ENCODE measurements at places on chromosomes 2 and 18. TPM values are rescaled to one million over a fixed set of nuclear protein-coding genes. Genes with fewer than 3 reads are reported as not detected.

Gene MBP
- 24.9 TPM for total RNA-seq

DNA sequence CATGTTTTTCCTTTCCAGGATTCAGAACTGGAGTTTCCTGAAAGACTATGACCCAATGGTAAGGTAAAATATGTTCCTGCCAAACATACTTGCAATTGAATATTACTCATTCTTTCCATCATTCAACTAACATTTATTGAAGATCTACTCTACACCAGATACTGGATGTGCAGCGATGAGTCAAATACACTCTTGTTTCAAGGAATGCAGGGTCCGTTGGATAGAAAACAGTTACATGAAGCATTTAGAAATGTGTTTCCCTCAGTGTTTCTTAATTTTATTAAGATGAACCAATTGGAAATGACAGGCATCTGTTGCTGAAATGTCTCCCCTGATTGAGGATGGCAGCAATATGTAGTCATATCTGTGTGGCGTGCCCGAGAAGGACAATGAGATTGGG, 14.8 kb upstream of the SLC66A3 start:
- H3K36me3 ChIP-seq, result no peaks in the 10 kb centered on the region
- no peaks in the 10 kb centered on the region for H3K27me3 ChIP-seq
- no peak for DNase-seq
- no peak overlapping the region for H3K27ac ChIP-seq
- no peak overlapping the region for H3K4me3 ChIP-seq

- H3K36me3 ChIP-seq, result no peaks in the 10 kb centered on the region
- H3K4me3 ChIP-seq, result peak overlapping the region; percentile 9
- peak overlapping the region; percentile 83 for H3K27ac ChIP-seq
- no peaks in the 10 kb centered on the region for H3K27me3 ChIP-seq
- DNase-seq, result no peak
Observed at GRCh38 chr2:86297382-86298147, 39.9 kb downstream of the REEP1 start.

DNA sequence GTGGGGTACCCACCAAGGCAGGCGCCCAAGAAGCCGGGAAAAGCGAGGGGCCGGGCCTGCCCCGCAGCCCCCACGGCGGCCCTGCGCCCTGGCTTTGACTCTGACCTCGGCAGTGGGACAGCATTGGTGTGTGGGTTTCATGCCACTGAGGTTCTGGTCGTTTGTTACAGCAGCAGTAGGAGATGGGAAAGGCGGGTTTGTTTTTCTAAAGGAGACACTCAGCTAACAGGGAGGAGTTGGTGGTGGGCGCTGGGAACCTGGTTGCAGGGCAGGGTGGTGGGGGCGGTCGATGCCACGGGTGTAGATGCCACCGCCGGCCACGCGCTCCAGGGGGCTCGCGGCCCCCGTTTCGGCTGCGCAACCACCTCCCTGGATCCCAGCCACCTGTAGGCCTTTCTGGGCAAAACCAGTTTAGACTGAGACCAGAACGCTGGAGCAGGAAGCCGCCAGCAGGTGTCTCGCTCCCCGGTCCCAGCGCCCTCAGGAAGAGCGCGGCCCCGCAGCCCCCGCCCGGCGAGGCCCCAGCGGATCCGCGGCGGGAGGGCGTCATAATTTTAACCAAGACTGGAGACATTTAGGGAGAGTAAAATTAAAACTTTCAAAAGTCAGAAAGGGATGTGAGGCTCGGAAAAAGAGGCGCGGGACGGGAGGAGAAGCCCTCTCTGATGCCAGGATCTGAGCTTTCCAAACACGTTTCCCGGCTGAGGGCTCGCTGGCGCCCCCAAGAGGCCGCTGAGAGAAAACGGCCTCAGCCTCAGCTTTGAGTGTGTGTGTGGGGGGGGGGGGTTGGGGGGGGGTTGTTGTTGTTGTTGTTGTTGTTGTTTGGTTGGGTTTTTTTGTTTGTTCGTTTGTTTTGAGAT, 17.4 kb downstream of the CIDEA start:
- peaks cover 12% of the 10 kb centered on the region for H3K4me1 ChIP-seq
- no peaks in the 10 kb centered on the region for H3K36me3 ChIP-seq
- peak overlapping the region; percentile 85 for H3K27ac ChIP-seq

GRCh38 chr2:204776781-204777559, 231.7 kb downstream of the PARD3B start:
- H3K27me3 ChIP-seq, result no peaks in the 10 kb centered on the region
- H3K27ac ChIP-seq, result no peak overlapping the region
- no peak for DNase-seq
- no peaks in the 10 kb centered on the region for H3K36me3 ChIP-seq
- no peak overlapping the region for H3K4me3 ChIP-seq
- H3K4me1 ChIP-seq, result peaks cover 24% of the 10 kb centered on the region

DNA sequence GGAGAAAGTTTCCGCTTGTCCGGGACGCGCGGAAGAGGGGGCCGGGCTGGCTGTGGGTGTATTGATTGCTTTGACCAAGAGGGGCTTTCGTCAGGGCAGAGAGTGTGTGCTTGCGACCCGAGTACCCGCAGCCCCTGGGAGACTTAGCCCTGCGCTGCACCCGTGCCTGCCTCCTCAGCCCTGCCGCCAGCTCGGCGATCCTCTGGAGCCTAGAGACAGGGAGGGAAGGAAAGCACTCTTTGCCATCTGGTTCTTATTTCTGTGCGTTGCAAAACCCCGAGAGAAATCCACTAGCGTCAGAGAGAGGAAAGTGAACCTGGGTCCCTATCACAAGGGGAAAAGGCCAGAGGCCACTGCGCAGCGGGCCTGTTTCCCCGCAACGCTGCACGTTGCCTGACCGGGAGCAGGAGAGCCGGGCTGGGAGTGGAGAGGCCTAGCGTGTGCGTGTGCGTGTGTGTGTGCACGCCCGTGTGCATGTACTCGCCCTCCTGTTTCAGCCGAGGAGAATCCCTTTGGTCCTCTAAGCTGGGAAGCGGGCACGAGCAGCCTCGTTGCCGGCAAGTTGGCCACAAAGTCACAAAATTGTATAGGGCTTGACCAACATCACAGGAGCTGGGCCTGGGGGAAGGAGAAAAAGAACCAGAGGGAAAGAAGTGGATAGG, 1.7 kb downstream of the SIX3 start:
- H3K27me3 ChIP-seq, result peaks cover 60% of the 10 kb centered on the region
- DNase-seq, result no peak
- peaks cover 65% of the 10 kb centered on the region for H3K4me1 ChIP-seq
- no peak overlapping the region for H3K27ac ChIP-seq
- H3K4me3 ChIP-seq, result peak overlapping the region; percentile 40

GRCh38 chr18:48003426-48004349, 73.2 kb upstream of the SMAD2 start:
- H3K27me3 ChIP-seq, result no peaks in the 10 kb centered on the region
- H3K27ac ChIP-seq, result no peak overlapping the region
- no peak overlapping the region for H3K4me3 ChIP-seq

Measured in esophagus muscularis mucosa (tissue), 4 donors.